ENCODE measurements at places on chromosomes 2 and 18.

- DNase-seq, result no peak
These were observed 254.0 kb upstream of the POU3F3 start for GRCh38 chr2:104599787-104600510.

DNA sequence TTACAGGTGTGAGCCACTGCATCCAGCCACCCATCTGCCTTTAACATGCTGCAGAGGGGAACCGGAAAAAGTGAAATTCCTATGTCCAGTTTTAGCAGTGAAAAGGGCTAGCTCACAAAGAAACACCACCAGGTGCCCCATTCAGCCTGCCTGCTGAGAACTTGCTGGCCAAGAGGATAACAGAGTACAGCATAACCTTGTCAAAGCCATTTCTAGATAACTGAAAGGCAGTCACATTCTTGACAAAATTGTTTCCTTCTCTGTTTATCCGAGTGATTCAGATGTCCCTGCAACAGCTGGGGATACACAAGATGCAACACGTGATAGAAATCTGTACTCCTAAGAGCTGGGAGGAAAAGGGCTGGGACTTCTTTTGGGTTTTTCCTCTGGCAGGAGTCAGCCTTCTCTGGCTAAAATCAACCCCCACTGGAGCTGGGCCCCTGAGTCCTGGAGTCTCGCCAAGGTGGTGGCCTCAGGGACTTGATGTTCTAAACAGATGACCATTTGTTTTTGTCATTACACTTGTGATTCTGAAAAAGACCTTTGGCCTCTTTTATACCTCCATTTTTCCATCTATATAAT is 505.4 kb downstream of the BCL11A start:
- DNase-seq, result no peak

GRCh38 chr18:51236225-51236624 is 38.7 kb upstream of the MEX3C start:
- no peak for DNase-seq

- DNase-seq, result no peak
These were observed 45.2 kb upstream of the RAB6C start for GRCh38 chr2:129934044-129934822.

GRCh38 chr2:203900253-203900652 is 32.7 kb downstream of the CTLA4 start:
- no peak for DNase-seq

- no peak for DNase-seq
These were observed 1723.5 kb upstream of the LRRTM1 start for GRCh38 chr2:82027921-82028615.

GRCh38 chr2:150706561-150706960 is 219.1 kb upstream of the RND3 start:
- DNase-seq, result no peak

DNA sequence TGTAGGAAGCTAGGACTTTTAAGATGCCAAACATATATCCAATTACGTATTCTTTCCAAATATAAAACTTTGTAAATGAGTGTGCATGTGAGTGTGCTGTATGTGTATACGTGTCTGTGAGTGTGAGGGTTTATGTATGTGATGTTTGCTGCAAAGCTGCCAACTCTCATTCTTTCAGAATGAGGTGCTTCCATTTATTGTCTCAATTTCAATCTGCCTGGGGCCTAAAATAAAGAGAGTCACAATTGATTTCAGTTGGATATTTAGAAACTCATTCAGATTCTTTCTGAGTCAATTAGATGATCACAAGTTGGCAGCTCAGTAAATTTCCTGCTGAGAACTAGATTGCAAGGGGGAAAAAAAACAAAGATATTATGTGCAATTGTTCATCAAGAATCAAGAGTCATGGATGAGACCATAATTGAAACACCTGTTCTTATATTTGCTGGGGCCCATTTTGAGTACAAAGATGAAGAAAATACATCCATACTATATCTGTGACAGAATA is 621.2 kb upstream of the ACVR2A start:
- no peak for DNase-seq

DNA sequence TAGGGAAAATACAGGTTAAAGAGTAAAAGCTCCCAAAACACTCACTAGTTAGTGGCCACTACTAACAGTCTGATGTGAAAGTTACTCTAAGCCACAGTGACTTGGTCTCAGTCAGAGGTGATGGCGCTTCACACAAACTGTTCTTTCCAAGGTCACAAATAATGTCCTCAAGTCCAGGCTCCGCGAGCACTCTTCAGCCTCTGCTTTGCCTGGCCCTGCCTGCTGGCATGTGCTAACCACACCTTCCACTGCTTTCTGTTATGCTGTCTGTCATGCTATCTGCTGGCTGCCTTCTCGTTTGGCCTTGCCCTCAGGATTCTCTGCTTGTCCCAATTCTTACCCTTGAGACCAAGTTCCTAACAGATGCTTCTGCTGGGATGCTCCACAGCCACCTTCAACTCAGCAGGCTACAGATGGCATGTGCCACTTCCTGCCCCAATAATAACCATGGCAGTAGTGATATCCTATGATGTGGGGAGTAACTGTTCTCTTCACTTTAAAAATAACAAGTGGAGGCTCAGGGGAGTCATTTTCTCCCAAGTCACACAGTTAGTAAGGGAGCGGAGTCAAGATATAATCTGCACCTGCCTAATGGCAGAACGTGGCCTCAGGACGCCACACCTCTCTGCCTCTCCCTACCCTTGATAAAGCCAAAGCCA is 75.7 kb downstream of the ZAP70 start:
- no peak for DNase-seq

DNA sequence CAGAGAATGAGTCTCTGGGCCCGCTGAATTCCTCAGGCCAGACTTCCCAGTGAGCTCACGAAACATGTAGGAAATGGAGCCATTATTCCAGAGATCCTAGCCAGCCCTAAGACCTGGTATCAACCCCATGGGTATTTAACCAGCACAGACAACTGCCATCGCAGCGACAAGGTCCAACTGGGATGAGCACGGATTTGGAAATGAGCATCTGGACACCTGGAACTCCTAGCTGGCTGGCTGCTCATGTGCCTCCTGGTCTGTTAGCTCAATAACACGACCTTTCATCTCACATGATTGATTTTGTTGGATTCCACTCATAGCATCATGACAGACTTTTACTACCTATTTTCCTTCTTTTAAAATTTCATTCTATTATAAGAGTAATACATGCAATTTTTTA is 51.0 kb downstream of the POU3F3 start:
- DNase-seq, result no peak

All from stimulated activated CD4-positive, alpha-beta T cell treated with anti-CD3 and anti-CD28 coated beads, Interleukin-12 subunit alpha, Interleukin-12 subunit beta, amount 100 ng/mL, for 48 hours (primary cell).